ENCODE measurements at places on chromosomes 6 and 20.

DNA sequence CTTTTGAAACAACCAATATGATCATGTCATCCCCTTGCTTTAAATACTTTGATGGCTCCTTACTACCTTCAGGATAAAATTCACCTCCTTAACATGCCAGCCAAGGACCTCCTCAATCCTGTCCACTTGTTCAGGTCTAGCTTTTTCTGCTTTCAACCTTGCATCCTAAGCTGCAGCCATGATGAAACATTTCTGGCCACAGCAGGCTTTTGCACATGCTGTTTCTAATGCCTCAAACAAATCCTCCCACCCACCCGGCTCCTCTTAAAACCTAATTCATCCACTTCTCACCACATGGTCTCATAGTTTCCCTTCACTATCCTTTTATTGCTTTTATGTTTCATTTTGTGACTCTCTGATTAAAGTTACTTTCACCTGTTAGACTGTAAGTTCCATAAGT, 124.6 kb downstream of the MYB start:
- DNase-seq = no peak

- DNase-seq = no peak
Observed at GRCh38 chr6:9307786-9308185, 872.4 kb upstream of the SLC35B3 start.

DNA sequence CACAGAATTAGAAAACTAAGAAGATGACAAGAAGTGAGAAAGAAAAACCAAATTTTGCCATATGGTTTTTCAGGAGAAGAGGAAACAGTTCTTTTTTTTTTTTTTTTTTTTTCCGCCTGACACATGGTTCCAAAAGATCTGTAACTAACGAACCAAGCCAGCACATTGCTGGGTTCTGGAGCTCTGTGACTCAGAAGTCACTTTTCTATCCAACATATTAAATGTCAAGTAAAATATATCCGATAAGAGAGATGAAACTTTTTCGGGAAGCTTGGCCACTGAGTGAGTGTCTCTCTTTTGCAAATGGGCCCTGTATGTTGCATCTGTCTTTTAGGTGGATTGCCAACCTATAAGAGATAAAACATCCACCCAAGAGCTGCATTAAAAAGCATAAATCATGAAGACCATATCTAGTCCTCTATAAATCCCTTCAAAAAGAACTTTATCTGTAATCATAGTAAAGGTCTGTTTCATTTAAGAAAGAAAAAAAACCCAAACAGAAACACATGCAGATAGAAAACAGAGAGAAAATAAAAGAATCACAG, 4.6 kb downstream of the METTL24 start:
- DNase-seq = no peak

DNA sequence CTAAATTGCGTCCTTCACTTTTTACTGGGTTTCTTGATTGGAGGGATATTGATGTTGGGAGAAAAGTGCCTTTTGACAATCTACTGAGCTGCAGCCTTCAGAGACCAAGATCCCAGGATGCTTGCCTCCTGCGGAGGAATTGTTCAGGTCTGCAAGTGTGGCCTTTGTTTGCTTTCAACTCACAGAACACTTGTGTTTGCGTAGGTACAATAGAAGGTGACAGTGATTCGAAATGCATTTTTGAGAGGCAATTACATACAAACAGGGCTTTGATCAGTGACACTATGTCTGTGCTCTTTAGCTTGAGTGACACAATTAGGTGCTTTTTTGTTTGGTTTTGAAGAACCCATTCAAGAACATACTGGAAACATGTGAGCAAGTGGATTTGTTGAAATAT, 600.6 kb downstream of the QKI start:
- no peak for DNase-seq

- DNase-seq = no peak
Observed at GRCh38 chr6:157505912-157506491, 125.0 kb downstream of the ZDHHC14 start.

GRCh38 chr20:37296371-37296770, 6.9 kb downstream of the MANBAL start:
- no peak for DNase-seq

DNA sequence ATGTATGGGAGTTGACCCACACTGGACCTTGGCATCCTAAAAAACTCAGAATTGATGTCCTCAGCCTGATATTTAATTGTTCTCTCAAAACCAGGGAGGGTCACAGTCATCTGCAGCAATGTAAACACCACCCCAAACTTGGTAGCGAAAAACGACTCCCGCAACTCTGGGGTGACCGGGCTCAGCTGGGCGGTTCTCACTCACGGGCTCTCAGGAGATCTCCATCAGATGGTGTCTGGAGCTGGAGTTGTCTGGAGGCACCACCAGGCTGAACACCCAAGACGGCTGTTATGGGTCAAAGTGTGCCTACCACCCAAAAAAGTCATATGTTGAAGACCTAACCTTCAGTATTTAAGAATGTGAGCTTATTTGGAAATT, 50.9 kb upstream of the NXT1 start:
- DNase-seq = no peak

- DNase-seq = no peak
Observed at GRCh38 chr6:21109391-21110178, 484.0 kb upstream of the SOX4 start.

DNA sequence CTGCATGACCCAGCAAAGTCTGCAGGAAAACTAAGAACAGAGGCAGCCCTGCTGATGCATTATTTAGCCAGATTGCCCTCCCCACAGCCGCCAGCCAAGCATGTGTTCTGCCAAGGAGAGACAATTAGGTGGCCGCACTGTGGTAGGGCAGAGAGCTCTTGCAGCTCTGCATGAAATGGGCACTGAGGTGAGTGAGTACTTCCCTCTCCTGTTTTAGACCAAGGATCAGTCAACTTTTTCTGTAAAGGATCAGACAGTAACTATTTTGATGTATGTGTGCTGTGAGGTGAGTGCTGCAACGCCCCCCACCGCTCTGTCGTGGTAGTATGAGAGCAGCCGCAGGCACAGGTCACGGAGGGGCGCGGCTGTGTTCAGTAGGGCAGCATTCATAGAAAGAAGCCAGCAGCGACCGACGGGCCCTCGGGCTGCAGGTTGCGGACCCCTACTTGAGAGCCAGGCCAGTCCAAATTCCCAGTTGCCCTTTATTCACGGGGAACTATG, 23.8 kb upstream of the FAM50B start:
- peak; percentile 73 for DNase-seq

- DNase-seq = no peak
Observed at GRCh38 chr20:38810926-38811630, 5.6 kb downstream of the PPP1R16B start.

- no peak for DNase-seq
Observed at GRCh38 chr6:132058975-132059374, 107.8 kb upstream of the CCN2 start.

GRCh38 chr6:146381486-146381885, 162.1 kb upstream of the RAB32 start:
- no peak for DNase-seq

GRCh38 chr6:126267626-126268025, 72.3 kb upstream of the CENPW start:
- no peak for DNase-seq

DNA sequence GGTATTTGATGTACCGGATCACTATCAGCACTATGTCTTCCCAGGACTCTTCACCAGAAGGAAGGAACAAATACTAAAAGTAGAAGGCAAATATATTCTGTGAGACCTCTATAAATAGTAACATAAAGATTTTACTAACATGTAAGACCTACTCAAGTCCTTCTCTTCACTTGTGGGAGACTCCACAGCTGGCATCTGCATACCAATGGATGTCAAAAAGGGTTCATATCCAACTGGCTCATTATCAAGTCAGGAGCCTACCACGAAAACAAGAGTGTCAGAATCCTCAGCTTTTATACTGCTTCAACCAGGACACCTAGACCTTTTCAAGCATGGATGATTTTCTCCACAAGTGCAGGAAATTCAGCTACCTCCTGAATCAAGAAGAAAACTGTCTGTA, 20.0 kb upstream of the MARCKS start:
- DNase-seq = no peak

GRCh38 chr20:51924509-51924908, 122.2 kb upstream of the SALL4 start:
- DNase-seq = no peak

DNA sequence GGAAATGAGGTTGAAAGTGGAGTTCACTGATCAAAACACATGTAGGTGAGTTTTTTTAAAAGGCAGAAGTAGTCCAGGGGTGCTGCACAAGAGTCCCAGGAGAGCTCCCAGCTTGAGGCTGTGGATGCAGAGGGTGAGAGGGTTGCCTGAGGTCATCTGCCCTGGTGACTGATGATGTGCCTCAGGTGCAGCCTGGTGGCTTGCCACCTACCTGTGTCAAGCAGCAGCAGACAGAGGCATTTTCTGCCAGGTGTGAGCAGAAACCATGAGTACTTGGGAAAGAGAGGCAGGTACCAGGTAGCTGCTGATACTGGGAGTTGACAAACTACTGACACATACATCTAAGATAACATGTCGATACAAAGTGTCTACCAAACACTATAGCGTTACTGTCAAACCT, 92.5 kb downstream of the SCP2D1 start:
- DNase-seq = peak; percentile 15

- no peak for DNase-seq
Observed at GRCh38 chr6:81977486-81977885, 225.0 kb upstream of the TENT5A start.

GRCh38 chr20:4881006-4881730, 120.1 kb downstream of the SLC23A2 start:
- DNase-seq = no peak

- DNase-seq = no peak
Observed at GRCh38 chr6:6357032-6357431, 36.6 kb upstream of the F13A1 start.

DNA sequence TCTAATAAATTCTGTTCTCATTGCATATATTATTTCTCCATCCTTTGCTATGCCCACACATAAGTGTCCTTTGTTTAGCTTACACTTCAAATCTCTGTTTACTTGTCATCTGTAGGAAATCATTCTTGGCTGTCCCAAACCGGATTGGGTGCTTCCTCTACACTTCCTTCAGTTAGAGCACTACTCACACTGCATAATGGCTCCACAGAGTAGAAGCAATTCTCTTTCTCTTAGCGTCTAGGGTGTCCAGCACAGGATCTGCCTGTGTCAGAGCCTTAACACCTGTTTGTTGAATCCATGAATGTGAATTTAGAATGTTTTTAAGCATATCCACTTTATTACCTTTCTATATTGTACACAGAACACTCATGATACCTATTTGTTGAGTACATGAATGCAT, 87.0 kb upstream of the BMP2 start:
- DNase-seq = no peak

DNA sequence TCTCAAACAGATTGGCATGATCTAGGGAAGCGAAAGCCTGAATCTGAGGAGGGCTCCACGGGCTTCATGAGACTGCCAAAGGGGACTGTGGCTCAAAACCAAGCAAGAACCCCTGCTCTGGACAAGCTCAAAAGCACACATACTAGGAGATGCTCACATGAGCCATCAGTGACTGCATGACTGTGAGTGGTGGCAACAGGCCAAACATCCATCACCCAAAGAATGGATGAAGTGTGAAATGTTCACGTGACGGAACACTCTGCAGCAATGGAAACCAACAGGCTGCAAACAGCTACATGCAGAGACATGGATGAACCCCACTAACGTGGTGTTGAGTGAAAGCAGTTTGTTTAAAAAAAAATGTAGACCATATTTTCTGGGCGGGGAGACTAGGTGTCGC, 136.3 kb downstream of the PREX1 start:
- no peak for DNase-seq

DNA sequence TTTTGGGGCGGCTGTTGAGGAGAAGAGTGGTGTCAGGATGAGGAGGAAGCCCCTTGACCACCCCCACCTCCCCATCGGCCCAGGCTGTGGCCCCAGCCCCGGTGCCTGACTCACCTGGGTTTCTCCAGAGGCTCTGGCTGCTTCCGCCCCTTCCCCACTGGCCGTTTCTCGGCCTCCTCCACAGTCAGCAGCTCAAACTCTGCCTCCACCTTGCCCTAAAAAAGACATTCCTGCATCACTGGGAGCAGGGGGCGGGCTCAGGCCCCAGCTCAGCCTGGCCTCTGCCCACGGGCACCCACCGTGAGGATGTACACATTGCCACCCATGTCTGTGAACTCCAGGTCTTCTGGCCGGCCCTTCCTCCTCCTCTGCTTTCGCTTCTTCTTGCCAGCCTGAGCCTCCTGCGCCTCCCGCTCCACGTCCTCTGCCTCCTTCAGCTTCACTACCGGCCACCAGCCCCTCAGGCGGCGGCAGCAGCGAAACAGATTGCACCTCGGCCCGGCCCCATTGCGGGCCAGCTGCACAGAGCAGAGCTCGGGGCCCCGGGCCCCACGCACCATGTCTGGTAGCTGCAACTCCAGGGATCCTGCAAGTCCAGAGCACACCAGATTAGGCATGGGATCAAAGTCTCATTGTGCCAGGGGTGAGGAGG, 17.3 kb downstream of the ERGIC3 start:
- no peak for DNase-seq

DNA sequence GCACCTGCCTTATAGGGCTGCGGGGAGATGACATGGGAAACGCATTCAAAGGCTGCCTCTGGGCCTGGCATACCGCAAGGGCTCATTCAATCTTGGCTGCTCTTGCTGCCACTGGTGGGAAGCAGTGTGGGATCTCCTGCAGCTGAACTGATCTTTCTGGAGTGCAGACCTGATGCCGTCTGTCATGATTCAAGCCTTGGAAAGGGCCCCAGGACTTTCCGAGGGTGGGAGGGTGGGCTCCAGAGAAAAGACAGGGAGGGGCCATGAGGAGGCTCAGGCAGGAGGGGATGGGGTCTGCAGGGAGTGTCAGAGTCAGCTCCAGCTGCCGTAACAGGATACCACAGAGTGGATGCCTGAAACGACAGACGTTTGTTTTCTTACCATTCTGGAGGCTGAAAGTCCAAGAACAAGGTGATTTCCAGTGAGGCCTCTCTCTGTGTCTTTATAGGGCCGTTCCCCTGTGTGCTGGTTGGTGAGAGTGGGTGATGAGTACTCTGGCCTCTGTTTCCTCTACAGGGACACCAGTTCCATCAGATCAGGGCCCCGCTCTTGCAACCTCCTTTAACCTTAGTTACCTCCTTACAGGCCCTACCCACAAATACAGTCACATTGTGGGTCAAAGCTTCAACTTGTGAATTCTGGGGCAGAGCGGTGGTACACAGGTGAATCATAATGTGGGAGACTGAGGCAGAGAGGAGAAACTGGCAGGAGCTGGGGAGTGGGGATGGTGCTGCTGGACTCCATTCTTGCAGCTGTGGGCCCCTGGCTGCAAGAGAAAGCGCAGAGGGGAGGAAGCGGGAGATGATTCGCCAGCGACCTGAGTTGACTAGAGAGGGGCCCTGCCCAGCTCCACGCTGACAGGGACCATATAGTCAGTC, 148.4 kb downstream of the SYCP2 start:
- peak; percentile 40 for DNase-seq

- no peak for DNase-seq
Observed at GRCh38 chr6:11275598-11275997, 43.1 kb upstream of the NEDD9 start.

Measured in ecto neural progenitor cell (in vitro differentiated cells).